ENCODE measurements at places on chromosomes 1 and 21.
A peak's percentile ranks its signal among the peaks of the same experiment; 100 is the strongest.

DNA sequence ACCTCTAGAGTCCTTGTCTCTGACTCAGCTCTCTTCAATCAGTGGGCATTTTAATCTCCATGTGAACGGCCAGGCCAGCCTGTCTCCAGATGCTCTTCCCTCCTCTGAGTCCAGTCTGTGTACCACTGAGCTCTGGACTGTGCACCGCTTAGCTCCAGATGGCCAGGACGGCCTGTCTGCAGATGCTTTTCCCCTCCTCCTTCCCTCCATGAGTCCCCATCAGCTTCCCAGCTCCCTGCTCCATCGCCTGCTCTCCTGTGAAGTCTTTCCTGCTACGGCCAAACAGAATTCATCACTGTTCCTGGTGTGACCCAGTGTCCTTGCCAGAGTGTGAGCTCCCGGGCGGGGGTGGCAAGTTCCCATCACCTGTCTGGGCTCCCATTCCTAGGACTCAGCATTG is 42.0 kb downstream of the STUM start:
- DNase-seq = no peak

DNA sequence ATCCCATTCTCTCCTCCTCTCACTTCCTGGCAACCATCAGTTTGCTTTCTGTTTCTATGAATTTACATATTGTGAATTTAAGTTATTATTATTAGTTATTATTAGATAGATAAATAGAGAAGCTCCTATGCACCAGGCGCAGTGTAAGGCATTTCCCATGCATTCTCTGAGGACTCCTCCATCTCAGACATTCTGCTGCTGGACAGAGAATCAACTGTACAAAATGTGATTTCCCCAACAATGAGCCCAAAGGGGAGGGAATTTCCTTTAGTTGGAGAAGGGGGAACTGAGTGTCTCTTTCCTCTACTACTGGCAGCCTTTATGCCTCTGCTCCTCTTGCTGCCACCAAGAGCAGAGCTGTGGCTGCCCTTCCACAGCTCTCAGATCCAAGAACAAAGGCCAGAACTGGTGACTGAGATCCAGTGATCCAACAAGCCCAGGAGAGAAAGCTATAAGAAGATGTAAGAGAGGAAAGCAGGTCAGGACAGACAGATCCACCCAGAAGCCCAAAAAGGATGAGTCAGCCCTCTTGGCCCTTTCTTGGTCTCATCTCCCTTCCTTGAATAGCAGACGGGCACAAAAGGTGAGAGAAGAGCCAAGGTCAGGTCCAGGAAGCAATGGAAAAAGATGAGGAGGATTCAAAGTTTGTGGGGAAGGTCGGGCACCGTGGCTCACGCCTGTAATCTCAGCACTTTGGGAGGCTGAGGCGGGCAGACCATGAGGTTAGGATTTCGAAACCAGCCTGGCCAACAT is 3.5 kb upstream of the IVL start:
- no peak for DNase-seq

- DNase-seq = no peak
Measured at GRCh38 chr1:109883248-109883955, 27.2 kb upstream of the CSF1 start.

GRCh38 chr1:24381256-24381655 is 32.3 kb downstream of the STPG1 start:
- no peak for DNase-seq

- no peak for DNase-seq
Measured at GRCh38 chr1:237179503-237179902, 137.5 kb downstream of the RYR2 start.

- DNase-seq = no peak
Measured at GRCh38 chr1:4071653-4072052, 171.6 kb upstream of the C1orf174 start.

- DNase-seq = no peak
Measured at GRCh38 chr1:92484472-92485380, 2.0 kb downstream of the GFI1 start.

- DNase-seq = no peak
Measured at GRCh38 chr1:95994643-95995042, 726.9 kb upstream of the PTBP2 start.

GRCh38 chr1:106620521-106620954 is 435.9 kb upstream of the PRMT6 start:
- DNase-seq = no peak

DNA sequence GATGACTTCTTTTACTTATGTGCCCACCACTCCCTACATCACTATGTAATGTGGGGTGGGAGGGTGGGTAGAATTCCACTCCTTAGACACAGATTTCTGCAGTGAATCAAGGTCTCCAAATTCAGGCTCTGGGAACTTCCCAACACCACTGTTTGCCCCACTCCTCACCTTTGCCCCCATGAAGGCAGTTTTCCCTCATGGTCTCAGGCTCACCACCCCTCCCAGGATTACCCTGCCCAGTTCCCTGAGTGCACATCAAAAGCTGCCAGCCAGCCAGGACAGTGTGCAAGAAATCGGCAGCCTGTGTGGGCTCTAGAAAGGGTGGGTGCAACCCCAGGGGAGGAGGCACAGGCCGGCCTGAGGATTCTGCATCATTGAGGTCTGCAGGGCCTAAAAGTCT is 14.8 kb downstream of the NENF start:
- DNase-seq = no peak

DNA sequence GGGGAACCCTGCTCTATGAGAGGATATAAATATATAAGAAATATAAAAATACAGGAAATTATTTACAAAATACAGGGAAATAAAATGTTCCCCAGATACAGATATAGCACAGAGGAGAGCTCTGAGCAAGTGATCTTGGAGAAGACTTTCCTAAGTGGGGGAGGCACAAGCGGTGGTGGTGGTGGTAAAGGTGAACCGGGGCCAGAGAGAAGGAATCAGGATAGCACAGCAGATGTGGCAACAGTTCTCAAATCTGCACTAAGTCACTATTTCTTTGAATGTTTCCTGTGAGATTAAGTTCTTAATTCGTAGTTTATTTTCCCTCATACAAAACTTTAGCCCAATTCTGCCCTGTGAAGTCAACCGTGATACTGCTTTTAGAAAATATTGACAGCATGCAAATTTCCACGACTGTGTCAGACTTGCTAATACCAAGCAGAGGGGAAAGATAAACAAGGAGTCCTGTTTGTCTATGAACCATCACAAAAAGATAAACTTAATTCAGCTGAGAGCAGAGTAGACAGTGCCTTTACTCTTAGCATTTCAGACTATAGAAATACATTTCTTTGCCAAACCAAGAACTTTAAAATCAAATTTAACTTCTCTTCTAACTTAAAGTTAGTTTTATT is 237.5 kb upstream of the POGK start:
- DNase-seq = no peak

DNA sequence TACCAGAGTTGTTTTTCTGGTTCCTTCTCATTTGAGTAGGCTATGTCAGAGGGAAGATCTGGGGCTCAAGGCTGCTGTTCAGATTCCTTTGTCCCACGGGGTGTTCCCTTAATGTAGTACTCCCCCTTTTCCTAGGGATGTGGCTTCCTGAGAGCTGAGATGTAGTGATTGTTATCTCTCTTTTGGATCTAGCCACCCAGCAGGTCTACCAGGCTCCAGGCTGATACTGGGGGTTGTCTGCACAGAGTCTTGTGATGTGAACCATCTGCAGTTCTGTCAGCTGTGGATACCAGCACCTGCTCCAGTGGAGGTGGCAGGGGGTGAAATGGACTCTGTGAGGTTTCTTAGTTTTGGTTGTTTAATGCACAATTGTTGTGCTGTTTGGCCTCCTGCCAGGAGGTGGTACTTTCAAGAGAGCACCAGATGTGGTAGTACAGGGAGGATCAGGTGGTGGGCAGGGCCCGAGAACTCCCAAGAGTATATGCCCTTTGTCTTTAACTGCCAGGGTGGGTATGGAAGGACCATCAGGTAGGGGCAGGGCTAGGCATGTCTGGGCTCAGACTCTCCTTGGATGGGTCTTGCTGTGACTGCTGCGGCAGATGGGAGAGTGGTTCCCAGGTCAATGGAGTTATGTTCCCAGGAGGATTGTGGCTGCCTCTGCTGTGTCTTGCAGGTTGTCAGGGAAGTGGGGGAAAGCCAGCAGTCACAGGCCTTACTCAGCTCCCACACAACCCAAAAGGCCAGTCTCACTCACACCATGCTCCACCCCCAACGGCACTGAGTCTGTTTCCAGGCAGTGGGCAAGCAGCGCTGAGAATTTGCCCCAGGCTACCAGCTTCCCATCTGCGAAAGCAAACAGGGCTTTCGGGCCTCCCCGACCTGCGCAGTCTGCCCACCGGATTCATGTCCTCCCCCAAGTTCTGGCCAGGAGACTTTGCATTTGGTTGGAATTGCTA is 64.2 kb downstream of the SERINC2 start:
- no peak for DNase-seq

DNA sequence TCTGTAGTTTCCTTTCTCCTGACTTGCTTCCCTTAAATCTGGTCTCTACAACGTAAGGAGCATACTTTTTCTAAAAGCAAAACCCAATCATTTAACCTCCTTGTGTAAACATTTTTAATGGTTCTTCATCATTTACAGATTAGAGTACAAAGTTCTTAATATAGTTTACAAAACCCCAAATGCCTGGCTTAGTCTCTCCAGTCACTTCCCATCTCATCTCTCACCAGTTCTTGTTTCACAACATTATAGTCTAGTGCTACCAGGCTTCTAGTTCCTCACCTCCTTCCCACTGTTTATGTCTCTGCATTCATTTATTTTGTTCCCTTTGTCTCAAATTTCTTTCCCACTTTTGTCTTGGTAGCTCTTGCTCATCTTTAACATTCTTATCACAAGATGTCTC is 168.4 kb downstream of the FASLG start:
- no peak for DNase-seq

DNA sequence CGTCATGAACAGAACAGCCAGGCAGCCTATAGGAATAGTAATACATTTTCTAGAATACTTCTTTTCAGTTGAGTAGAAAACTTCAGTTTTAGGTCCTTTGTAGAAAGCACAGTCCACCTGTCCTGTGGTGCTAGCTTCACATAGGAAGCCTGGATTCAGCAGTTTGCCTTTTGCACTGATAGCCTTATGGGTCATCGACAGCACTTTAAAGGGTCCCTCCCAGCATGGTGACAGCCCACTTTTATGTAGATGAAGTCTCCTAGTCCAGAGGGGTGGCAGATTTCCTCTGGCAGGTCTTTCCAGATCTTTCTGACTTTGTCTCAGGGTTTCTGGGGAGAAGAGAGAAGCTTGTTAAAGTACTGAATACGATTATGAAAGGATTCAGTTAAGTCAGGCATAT is 161.4 kb upstream of the TNR start:
- DNase-seq = no peak

GRCh38 chr1:97864615-97865014 is 56.2 kb downstream of the DPYD start:
- DNase-seq = no peak

DNA sequence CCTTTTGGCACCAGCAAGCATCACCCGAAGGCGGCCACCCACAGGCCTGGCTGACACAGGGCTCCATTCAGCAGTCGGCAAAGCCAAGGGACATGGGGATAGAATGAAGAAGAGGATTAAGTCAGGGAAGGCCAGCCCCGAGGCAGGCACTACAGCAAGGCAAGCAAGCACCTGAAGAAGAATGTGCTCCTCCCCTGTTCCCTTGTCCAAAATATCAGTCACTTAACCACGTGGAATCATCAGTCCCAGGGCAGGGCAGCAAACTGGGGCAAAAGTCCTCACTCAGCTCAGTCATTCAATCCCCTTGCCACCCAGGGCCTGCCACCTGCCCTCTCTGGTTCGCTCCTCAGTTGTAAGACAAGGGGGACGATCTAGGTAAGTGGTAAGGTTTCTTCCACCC is 9.3 kb downstream of the KANK4 start:
- DNase-seq = no peak

GRCh38 chr1:36096500-36097432 is 8.1 kb downstream of the ADPRS start:
- no peak for DNase-seq

- peak; percentile 60 for DNase-seq
Measured at GRCh38 chr1:9628541-9629444, 22.7 kb upstream of the PIK3CD start.

DNA sequence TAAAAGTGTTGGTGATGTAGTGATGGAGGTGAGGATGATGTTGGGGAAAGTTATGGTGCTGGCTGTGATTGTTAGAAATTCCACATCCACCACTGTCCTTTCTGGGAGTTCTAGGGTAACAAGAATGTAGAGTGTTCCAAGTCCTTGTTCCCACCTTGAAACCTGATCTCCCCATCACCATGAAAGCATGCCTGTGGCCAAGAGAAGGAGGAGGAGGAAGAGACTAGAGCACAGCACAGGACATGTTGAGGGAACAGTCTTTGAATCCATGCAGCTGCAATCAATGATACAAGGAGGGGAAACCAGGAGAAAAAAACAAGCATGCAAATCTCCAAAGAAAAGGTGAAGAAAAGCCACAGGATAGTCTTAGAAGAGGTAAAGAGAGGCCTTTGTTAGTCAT is 45.9 kb upstream of the ARTN start:
- no peak for DNase-seq

- no peak for DNase-seq
Measured at GRCh38 chr1:159829273-159829634, 2.6 kb downstream of the SLAMF8 start.

GRCh38 chr1:37325509-37326437 is 148.6 kb upstream of the ZC3H12A start:
- DNase-seq = no peak

DNA sequence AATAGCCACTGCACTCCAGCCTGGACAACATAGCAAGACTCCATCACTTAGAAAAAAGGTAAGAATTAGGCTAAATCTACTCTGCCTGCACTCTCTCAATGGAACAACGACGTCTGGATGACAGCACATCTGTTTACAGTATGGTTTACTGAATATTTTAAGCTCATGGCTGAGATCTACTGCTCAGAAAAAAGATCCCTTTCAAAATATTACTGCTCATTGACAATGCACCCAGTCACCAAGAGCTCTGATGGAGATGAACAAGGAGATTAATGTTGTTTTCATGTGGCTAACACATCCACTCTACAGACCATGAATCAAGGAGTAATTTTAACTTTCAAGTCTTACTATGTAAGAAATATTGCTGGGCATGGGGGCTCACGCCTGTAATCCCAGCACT is 58.0 kb downstream of the SLC27A3 start:
- DNase-seq = no peak

DNA sequence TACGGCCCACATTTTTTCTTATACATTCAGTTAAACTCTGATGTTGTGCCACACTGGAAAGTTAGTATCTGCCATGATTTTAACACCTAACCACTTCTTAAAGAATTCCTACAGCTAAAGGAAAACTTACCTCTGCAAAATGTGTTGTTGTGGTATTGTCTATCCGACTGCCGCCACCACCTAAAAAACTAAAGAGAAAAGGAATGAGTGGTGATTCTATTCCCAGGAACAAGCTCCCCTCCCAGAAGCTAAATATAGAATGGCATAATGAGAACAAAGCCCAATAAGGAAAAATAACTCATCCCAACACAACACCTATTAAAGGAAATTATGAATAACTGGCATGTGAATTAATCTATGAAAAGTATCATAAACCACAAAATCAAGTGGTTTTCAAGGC is 39.5 kb downstream of the RNF115 start:
- DNase-seq = no peak

DNA sequence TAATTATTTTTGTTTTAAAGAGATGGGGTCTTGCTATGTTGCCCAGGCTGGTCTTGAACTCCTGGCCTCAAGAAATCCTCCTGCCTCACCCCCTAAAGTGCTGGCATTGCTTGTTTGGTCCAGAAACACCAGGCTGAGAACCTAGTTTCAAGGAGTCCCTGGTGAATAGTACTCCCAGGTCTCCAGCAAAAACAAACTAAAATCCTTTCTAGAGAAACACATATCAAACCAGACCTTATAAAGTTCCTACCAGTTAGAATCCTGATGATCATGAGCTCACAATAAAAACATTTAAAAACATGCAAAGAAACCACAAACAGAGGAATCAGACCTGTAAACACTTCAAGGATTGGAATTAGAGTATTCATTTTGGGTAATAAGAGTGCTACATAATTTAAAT is 34.4 kb upstream of the PADI1 start:
- no peak for DNase-seq

GRCh38 chr1:60156371-60156770 is 82.8 kb upstream of the C1orf87 start:
- DNase-seq = no peak

Measured in stimulated activated CD8-positive, alpha-beta memory T cell treated with anti-CD3 and anti-CD28 coated beads, Interleukin-4, amount 100 ng/mL, for 4 hours (primary cell).